ENCODE measurements at places on chromosomes 3 and 15.

DNA sequence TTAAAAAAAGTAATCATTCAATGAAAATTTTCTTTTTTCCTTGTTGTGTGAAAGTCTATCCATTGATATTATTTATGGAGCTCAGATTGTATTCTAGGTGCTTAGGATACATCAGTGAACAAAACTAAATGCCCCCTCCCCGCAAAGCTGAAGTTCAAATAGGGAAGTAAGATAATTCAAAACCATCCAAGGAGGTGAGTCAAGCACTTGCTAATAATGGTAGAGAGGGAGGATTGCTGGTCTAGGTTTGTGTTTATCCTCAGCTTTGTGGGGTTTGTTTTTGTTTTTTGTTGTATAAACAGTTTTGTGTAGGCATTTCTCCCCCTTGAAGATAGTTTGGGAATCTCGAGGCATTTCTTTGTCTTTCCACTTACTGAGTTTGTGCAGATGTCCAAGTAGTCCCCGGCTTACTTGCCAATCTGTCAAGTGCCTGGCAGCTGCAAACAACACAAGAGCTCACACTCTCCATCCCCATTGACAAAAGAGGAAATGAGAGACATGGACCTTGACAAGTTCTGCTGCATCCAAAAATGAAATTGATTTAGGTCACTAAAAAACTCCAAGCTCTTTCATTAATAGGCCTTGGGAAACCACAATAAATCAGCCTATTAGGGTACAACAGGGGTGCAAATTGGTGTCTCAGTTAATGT is 575.8 kb upstream of the TBL1XR1 start:
- no peak for DNase-seq

GRCh38 chr15:76903251-76903681 is 1.9 kb downstream of the SCAPER start:
- DNase-seq, result no peak

DNA sequence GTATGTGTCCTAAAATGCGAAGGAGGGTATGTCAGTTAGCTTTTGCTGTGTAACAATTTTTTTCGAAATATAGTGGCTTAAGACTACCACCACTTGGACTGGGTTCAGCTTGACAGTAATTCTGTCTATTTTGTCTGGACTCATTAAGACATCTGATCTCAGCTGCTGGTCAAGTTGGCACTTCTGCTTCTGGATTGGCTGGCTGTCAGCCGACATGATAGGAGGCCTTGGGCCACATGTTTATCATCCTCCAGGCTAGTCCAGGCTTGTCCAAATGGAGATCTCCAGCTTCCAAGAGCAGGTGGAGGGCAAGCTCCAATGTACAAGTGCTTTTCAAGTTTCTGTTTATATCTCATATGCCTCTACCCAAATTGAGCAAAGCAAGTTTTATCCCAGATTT is 95.9 kb downstream of the GALK2 start:
- no peak for DNase-seq

GRCh38 chr3:72015463-72015862 is 230.5 kb upstream of the PROK2 start:
- no peak for DNase-seq

- no peak for DNase-seq
Observed at GRCh38 chr15:91865486-91865885, 12.0 kb downstream of the SLCO3A1 start.

DNA sequence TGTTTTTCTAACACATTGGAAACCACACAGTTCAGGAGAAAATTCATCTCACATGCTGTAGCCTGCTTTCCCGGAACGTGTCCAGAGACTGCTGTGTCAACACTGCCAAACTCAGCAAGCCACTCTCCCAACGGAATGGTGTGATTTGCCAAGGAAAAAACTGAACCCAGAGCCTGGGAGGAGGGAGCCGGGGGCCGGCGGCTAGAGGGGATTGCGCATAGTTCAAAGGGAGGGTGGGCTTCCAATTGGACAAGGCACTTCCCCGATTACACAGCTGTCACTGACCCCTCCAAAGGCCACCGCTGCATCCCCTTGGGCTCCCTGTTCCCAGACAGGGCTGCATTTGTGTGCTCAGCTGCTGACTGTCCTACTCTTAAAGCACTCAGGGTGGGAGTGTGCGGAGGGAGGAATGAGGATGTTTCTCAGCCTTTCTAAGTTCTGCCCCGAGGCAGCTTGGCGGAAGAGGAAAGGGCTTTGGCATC is 256.2 kb downstream of the ZNF621 start:
- DNase-seq, result no peak

Measured in activated CD8-positive, alpha-beta memory T cell treated with anti-CD3 and anti-CD28 coated beads for 1 hour (primary cell).